ENCODE measurements at places on chromosomes 2 and 18.

- no peak for DNase-seq
These were observed 86.5 kb upstream of the FAM117B start for GRCh38 chr2:202548240-202548639.

- DNase-seq, result no peak
These were observed 53.4 kb upstream of the RALBP1 start for GRCh38 chr18:9421901-9422327.

DNA sequence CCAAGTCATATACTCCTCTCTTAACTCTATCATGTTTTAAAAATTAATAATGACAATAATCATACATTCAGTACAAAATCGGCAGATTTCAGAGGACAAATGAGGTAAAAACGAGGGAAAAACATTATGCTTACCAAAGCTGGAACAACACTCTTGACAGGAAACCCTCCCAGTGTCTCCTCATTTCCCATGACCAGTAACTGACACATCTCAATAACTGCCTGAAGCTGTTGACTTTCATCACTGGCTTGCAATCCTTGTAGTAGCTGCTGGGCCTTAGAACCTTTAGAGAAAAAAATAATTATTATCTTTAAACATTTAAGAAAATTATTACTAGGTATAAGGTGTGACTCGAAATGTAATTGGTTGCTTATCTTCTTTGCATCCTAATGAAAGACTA is 103.6 kb downstream of the TRIP12 start:
- DNase-seq, result no peak

- peak; percentile 91 for DNase-seq
These were observed 5.2 kb downstream of the ZFP36L2 start for GRCh38 chr2:43221124-43221762.

DNA sequence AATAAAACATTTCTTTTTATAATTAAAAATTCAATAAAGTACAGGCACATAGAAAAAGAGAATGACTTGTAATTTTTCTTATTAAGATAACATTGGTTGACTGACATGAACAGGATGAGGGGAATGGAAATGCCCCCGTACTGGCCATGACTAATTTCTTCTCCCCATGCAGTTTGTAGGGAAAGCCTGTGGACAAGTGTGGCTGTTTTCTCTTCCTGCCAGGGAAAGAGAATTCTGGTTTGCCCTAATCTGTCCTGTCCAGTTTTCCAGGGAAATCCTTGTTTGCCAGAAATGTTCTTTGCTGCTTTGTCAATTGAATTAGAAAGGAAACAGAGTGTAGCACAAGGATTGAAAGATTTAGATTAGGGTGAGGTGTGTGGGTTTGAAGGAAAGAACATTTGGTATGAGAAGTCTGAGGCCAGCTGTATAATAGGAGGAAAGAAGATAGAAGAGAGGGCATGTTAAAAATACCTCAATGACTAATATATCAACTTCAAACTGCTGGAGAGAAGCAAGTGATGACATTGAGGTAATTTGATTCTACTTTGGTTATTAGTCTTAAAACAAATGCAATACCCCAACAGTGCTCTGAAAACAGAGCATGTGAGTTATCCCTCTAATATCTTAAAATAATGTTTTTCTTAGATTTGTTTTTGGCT is 593.9 kb upstream of the ZNF804A start:
- peak; percentile 85 for DNase-seq

- DNase-seq, result no peak
These were observed 5.6 kb downstream of the IKZF2 start for GRCh38 chr2:213145715-213146242.

GRCh38 chr2:129747500-129748125 is 231.9 kb upstream of the RAB6C start:
- DNase-seq, result peak; percentile 41

DNA sequence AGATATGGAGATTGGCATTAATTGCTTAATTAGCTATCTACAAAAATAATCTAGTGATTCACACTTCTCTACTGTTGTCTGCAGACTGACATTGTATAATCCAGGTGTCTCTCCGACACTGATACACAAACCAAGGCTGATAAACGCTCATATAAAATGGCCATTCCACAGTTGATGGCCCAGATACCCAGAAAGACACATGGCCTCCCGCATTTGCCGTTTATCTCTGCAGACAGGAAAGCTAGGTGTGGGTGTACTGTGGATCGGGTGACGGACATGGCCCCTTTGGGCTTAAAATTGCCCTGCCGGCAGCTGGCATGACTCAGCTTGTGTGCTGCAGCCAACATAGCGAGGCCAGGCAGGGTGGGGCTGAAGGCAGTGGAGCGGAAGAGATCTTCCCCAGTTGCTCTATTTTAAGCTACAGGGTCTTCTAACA is 18.5 kb downstream of the PMAIP1 start:
- DNase-seq, result peak; percentile 97

DNA sequence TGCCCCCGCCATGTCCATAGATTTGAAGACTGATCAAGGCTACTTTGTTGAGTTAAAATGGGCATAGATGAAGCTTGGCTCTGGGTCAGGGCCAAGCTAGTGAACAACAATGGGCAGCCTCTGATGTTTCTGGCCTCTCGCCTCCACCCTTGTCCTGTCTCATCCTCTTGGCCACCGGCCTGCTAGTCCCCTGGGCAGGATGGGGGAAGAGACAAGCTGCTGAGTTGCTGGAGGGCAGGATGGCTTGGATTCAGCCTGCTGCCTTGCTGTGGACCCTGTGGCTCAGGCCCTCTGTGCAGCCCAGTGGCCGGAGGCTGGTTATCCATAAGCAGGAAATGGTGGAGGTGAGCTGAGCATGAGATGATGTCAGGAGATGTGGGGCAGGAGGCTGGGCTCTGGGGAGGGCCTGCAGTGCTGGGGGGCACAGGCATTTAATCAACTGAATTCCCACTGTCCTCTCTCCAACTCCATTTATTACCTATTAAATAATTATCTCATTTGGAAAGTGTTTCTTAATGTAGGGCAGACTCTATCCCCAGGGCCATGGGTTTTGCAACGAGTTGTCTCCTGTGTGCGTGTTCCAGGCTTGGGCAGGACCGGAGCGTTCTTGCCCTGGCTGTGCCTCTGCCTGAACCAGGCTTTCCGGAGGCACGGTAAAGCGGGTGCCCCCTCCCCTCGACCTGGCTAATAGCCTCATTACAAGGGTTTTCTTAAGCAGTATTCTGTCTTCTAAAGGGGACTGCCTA is 122.9 kb downstream of the GLI2 start:
- DNase-seq, result no peak

DNA sequence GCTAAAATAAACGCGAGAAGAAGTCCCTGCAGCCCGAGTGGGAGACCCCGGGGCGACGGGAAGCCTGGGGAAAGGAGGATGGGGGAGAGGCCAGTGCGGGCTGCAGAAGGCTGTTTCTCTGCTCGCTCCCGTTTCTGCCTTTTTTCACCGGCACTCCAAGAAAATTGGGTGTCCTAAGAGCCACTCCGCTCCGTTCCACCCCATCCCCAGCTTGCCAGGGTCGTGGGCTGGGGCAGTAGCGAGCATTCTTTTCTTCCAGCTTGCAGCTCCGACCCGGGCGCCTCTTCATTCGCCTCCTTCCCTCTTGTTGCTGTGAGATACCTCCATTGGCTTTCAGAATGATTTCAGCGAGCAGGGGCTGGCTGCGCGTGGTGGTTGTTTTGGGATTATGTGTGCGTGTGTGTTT is 1.1 kb downstream of the HOXD3 start:
- peak; percentile 63 for DNase-seq

- no peak for DNase-seq
These were observed 12.1 kb upstream of the AMER3 start for GRCh38 chr2:130743278-130743677.

GRCh38 chr2:115913921-115914320 is 1471.5 kb downstream of the DPP10 start:
- DNase-seq, result no peak

- DNase-seq, result peak; percentile 60
These were observed 97.2 kb downstream of the AGPS start for GRCh38 chr2:177489719-177490301.

DNA sequence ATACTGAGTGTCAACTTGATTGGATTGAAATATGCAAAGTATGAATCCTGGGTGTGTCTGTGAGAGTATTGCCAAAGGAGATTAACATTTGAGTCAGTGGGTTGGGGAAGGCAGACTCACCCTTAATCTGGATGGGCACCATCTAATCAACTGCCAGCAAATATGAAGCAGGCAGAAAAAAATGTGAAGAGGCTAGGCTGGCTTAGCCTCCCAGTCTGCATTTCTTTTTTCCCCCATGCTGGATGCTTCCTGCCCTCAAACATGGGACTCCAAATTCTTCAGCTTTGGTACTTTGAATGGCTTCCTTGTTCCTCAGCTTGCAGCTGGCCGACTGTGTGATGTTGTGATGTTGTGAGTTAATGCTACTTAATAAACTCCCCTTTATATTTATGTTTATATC is 577.4 kb downstream of the CPS1 start:
- DNase-seq, result no peak

DNA sequence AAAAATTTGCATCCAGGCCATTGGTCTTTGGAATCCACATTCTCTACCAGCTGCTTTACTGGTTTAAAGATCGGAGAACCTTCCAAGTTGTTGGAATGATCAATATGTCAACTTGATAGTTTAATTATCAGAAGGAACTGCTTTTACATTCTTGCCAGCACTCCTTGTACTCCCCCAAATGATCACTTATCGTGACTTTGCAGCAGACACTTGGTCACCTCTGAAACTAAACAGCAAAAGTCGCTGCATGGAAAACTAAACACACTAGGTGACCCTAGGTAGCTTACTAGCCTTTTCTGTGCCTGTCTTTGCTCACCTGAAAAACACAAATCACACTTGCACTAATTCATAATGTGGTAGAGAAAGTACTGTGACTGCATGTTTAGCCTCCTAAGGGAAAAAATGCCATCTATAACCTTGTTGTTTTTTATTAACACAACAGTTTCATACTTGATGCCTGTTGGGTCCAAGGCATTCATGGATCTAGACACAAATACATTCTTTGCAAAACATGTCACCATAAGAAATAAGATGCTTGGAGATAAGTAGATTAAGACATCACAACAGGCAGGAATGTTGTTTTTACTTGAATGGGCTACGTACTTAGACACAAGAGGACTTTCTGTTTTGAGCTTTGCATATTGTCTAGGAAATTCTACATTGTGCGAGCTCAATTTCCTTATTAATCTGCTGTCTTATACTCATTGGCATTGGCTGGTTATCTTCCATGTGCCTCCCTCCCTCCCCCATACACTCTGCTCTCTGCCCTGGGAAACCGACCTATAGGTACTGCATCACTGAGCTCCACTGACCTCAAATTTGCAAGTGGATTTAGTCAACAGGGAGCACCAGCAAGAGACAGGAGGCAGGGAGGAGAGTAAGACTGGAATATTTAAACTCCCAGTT is 219.1 kb upstream of the STK17B start:
- no peak for DNase-seq

GRCh38 chr18:54192900-54193299 is 31.6 kb downstream of the MBD2 start:
- DNase-seq, result no peak

DNA sequence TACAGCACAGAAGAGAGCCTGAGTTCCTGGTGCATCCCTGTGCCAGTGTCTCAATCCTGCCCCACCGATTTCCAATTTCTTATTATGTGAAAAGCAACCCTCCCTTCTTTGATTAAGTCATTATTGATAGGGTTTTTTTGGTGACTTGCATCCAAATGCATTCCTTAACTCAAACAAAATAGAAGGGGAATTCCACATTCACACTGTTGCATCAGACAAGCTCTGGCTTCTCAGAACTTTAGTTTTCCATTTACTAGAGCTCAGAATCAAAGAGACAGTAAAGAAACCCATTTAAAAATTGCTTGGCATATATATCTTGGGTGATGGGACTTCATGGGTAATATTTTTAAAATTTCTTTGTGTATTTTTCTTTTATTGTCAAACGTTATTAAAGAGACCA is 13.8 kb upstream of the TMEM200C start:
- no peak for DNase-seq

GRCh38 chr2:224781400-224781799 is 65.2 kb upstream of the CCDC195 start:
- no peak for DNase-seq

- no peak for DNase-seq
These were observed 90.4 kb upstream of the EML6 start for GRCh38 chr2:54632733-54633692.

DNA sequence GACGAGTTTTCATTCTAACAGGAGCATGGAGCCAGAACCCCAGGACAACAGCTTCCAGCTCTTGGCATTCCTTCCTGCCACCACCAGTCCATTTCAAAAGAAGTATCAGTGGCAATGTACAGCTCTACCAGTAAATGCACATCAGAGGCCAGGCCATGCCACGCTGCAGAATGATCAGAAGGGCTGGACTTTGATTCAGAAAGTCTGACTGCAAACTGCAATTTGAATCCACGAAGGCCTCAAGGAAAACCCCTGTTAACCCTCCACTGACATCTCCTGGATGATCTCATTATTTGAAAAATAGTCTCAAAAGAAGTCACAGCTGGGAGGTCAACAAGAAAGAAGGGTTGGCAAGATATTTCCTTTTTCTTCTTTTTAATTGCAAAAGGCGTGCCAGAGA is 119.2 kb downstream of the MYO5B start:
- no peak for DNase-seq

DNA sequence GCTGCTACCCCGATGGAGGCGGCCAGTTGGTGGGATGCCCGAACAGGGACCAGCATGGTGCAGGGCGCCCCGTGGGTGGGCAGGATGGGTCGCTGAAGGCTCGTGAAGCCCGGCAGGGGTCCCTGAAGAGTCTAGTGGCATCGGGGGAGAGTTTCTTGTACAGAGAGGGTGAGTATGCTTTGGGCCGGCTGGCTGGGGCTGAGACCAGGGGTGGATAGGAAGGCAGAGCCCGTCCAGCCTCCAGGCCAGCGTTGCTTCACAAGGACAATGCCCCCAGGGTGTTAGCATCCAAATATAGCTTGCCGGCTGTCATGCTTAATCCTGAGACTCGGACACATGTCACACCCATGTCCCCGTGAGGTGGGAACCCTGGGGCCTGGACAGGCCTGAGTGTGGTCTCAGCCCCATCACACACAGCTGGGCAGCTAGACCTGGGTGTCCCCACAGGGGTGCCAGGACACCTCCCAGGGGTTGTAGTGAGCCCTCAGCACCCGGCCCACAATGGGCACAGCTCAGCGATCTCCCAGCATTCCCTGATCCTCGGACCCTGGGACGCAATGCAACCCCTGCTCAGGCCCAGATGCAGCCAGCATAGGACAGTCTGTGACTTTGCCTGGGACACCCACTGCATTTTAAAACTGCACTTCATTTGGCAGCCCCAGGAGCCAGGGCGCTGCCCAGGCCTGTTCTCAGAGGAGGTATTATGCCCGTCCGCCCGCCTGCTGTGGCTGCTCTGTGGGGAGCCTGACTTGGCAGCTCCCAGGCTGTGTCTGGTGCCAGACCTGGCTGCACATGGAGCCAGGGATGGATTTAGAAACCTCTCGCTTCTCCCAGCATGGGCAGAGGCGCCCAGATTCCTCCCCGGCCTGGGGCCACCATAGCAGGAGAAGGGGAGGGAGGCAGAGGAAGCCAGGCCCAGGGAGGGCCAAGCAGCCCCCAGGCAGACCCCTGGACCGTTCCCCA is 36.4 kb downstream of the RAMP1 start:
- peak; percentile 65 for DNase-seq
